ENCODE measurements at places on chromosomes 1 and 21.

- no peak for DNase-seq
Measured at GRCh38 chr1:29447368-29447767, 211.0 kb downstream of the PTPRU start.

DNA sequence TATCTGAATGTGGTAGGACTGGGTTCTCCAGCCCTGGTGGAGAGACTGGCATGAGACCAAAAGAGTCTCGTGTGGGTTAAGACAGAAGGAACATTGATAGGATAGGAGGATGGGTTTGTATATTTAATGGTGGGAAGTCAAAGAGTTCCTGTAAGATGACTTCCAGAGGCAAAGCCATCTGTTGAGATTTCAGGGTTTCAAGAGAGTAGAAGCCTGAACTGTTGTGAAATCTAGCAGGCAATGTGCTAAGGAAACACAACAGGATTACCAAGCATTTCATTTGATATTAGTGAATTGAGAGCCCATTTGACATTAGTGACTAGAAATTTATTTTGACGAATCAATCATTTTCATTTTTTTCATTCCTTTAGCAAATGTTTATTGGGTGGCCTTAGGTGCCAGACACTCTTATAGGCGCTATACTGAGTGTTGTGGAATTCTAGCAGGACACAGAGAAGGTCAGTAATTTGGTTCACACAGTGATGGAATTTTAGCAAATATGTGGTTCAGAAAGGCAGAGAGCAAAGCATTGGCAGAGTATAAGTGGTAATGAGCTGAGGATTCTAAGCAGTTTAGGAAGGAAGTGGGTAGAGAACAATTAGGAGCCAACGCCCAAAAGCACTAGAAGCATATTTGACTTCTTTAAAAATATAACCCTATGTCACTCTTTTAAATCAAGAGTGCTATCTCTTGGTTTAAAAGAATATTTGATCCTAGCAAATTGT lies 149.3 kb downstream of the AK5 start:
- DNase-seq = no peak

DNA sequence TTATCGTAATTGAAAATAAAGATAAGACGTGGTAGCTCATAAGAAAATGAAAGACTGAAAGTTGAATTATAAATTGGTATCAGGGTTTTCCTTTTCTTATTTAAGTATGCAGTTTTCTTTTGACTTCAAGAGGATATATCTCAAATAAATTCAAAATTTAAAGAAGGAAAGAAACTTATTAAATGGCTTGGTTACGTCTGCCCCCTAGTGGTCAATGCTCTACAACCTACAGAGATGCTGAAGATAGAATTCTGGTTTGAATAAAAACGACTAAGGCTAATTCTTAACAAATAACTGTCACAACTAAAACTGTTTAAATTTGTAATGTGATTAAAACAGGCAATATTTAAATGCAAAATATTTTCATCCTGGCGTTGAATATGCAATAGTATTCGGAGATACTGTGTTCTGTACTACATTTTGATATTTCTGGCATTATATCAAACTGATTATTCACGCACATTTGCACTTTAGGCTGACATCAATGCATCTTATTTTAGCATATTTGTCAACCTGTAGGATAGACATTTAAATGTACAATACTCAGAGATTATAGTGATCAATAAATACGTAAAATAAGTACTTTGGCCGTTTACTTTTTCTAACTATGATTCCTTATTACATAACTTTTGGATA lies 26.8 kb downstream of the IFI44 start:
- DNase-seq = peak; percentile 28

DNA sequence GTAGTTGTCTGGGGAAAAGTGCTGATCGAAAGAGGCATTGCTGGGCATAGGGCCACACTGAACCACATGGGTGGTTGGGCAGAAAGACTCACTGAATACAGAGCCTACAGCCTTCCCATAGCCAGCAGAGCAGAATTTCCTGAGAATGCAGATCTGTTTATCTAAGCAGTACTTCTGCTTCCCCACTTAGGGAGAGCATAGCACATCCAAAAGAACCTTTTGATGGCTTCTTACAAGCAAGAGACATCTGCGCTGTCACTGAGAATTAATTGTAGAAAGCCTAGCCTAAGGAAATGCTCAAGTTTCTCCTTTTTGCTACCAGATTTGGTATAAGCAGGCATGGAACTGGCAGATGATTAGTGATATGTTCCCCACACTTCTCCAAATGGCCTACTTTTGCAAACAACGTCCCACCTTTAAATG lies 13.0 kb upstream of the KLHDC8A start:
- DNase-seq = no peak

DNA sequence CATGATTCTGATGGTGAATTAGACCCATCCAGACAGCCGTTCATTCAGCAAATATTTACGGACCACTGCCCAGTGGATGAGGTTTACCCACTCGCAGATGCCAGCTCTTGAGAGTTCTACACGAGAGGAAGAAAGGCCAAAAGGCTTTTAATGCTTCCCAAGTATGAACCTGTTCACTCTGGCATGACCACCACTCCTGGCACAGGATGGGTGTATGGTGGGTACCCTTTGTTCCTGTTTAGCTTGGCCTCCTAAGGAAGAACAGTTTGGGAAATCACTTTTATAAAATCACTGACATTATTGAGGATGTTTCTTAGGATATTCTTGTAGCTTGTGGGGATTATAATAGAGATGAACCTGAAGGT lies 67.2 kb downstream of the HMGB4 start:
- DNase-seq = no peak

GRCh38 chr21:29801122-29801521 lies 138.7 kb downstream of the GRIK1 start:
- no peak for DNase-seq

DNA sequence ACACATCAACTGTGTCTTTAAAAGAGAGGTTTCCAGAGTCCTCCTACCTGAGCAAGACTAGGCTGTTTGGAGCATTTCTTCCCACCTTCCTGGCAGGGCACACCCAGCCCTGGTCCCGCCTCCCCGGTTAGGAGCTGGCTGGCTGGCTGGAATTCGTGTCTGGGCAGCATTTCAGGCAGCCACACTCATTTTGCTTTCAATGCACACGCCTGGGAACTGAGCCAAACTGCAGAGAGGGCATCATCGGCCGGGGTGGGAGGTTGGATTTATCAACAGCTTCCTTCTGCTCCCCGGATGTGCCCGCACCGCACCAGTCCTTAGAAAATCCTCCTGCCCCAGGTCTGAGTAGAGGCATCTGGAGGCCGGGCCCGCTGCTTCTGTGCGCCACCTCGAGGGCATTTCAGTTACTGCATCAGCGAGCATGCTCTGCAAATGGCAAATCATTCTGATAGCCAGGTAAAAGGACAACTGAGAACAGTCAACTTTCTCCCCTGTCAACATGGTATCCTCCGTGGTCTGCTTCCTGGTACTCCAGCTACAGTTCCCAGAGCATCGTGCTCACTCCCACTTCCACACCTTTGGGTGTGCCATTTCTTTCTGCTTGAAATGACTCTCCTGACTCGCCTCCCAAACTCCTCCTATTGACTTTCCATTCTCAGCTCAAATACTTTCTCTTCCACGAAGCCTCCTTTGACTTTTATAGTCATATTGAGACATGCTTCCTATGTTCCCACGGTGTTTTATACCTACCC lies 20.6 kb downstream of the TCEA3 start:
- peak; percentile 76 for DNase-seq

- DNase-seq = no peak
Measured at GRCh38 chr1:201463071-201463552, 5.9 kb downstream of the PHLDA3 start.

- no peak for DNase-seq
Measured at GRCh38 chr1:70863239-70863638, 184.4 kb downstream of the PTGER3 start.

DNA sequence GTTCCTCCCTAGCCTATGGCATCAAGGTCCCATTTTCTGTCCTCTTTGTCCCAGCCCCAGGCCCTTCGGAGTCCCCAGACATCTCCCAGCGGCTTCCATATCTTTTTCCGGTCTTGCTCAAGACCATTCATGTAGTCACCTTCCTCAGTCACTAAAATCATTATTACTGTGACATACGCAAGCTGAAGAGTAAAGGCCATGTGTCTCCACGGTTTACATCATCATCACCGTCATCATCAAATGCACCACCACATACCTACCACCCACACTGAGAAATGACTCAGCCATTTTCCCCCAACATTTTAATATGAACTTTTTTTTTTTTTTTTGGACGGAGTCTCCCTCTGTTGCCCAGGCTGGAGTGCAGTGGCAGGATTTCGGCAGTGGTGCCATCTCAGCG lies 43.4 kb downstream of the FHAD1 start:
- DNase-seq = no peak

Data from stimulated activated CD4-positive, alpha-beta T cell treated with anti-CD3 and anti-CD28 coated beads, Interleukin-4, amount 100 ng/mL, for 4 hours (primary cell).